ENCODE measurements at places on chromosomes 12 and 14.

DNA sequence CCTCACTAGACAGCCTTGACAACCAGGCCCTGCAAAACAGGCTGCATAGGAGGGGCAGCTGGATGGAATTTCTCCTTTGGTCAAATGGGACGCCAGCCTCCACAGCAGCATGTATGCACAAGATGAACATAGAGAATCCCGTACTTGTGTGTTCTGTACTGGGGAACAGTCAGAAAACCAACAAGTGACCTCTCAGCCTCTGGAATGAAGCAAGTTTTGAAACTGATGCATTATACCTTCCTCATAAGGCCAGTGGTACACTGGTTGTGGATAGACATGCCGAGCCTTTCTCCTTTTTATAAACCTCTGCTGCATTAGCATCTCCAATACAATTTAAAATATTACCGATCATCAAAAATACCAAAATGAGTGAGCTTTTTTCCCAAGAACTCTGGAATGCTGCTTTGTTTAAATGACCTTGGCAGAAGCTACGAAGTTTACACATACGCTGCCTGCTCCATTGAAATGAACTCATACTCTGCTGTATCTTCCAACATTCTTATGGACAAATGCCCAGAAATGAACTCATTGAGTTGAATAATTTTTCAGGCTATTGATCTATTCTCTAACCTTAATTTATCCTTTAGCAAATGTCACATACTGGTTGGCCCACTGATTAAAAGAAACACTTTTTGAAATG lies 47.6 kb upstream of the FERMT2 start:
- DNase-seq, result no peak

DNA sequence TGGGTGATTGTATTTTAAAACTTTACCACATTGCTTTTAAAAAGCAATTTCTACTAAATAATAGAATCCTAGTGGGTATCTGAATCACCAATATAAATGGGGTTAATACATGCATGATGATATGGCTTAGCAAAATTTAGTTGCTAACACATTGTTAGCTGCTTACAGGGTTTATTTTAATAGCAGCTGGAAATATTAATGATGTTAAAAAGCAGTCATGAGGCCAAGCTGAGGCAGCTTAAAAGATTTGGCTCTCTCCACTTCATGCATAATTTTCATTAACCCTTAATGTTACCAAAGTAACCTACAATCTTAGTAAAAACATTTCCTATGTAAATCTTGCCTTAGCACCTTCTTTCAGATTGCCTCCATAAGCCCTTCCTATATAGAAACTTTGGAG lies 49.2 kb upstream of the CNOT2 start:
- no peak for DNase-seq

- no peak for DNase-seq
Measured at GRCh38 chr12:132071830-132072384, 72.2 kb downstream of the DDX51 start.

DNA sequence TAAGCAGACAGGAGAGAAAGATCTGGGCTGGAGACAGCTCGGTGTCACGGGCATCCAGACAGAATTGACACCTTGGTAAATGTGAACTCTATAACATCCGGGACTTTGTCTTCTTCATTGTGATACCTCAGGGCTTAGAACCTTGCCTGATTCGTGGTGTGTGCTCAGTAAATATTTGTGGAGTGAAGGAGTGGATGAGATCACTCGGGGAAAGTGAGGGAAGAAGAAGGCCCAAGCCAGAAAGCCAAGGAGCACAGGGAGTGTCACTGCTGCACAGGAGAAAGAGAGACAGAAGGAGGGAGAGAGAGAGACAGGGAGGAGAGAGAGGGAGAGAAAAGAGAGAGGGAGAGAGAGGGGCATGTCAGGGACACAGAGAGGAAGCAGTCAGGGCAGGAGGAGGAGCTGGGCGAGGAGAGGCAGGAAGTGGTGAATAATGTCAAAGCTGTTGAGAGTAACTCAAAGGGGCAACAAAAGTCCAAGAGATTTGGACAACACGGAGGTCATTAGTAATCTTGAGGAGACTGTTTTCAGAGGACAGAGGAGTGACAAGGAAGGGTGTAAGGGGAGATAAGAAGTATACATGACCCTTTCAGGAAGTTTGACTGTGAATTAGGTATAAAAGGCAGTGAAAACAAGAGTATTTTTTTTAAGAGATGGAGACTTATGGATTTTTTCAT lies 141.6 kb upstream of the MAX start:
- DNase-seq, result no peak

DNA sequence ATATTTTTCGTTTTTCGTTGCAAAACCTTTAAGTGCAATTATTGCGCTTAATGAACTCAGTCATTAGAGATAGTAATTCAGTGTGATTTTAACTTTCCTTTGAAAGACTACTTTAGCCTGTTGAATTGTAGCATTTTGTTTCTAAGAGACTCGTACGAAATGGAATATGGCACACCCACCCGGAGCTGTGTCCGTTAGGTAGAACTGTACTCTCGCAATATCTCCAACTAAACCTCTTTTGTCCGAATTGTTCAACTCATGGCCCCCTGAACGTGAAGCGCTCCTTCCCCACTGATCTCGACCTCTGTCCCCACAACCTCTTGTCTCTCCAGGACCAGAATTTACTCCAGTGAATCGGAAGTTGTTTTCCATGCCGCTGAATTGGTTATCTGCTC lies 800 bp downstream of the PCNX4 start:
- DNase-seq, result no peak

DNA sequence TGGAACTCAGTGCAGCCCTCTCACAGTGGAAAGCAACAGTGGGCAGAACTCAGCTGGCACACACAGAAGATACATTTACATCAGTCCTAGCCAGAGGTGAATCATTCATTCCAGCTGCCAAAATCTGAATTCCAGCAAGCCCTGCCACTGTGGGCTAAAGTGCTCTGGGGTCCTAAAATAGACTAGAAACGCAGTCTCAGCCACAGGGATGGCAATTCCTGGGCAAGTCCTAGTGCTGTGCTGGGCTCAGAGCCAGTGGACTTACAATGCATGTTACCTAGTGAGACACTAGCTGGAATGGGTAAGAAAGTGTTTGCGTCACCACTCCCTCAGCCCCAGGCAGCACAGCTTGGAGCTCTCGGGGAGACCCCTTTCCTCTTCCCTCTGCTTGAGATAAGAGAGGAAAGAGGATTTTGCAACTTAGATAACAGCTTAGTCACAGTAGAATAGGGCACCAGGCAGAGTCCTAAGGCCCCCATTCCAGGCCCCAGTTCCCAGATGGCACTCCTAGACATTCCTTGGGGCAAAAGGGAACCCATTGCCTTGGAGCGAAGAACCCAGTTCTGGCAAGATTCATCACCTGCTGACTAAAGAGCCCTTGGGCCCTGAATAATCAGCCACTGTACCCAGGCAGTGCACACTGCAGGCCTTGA lies 592.9 kb downstream of the FSCB start:
- no peak for DNase-seq

GRCh38 chr12:103498990-103499389 lies 3.2 kb upstream of the C12orf42 start:
- DNase-seq, result no peak

- no peak for DNase-seq
Measured at GRCh38 chr14:38425324-38425976, 169.6 kb upstream of the CLEC14A start.

GRCh38 chr14:54333511-54333910 lies 63.3 kb upstream of the CDKN3 start:
- DNase-seq, result no peak

DNA sequence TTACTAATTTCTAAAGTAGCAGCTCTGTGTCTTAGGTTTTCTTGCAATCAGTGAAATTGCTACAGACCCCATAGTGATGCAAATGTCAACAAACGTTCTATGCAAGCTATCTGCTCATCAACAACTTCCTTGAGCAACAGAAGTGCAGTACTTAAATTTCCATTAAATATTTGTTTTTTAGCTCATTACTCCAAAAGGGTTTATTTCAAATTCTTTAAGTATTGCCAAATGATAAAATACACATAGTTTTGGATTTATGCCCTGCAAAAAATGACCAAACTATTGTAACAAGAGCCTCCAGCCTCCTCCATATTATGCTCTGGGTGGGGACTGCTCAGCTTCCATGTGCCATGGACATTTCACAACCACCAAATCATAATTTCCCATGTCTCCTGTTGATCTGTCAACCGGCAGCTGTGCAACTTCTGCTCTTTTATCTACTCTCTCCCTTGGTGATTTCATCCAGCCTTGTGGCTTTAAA lies 4.4 kb downstream of the BDKRB1 start:
- DNase-seq, result no peak

- DNase-seq, result no peak
Measured at GRCh38 chr12:105672121-105672975, 341.9 kb downstream of the C12orf75 start.

DNA sequence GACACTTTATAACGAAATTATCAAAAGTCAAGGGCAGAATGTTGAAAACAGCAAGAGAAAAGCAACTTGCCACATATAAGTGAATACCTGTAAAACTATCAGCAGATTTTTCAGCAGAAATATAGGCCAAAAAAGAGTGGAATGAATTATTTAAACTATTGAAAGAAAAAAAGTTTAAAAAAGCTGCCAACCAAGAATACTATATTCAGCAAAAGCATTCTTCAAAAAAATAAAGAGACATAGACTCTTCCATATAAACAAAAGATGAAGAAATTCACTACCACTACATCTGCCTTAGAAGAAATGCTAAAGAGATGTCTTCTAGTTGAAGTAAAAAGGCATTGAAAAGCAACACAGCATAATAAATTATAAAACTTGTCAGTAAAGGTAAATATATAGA lies 80.6 kb upstream of the CPNE8 start:
- DNase-seq, result no peak

DNA sequence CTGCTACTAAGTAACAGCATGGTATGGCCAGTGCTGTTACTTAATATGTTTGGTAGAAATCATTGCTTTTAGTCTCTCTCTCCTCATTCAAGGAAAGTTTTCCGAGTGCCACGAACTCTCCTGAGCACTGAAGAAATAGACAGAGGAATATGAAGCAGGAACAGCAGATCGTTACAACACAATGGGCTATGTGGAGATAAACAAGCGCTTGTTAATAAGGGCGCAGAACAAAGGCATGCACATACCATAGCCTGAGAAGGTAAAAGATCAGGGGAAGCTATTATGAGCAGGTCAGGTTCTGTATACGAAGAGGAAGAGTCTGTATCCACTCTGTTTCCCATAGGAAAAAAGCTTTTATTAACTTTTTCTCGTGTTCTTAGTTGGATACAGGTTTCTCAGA lies 156.2 kb upstream of the CPNE8 start:
- no peak for DNase-seq

- DNase-seq, result no peak
Measured at GRCh38 chr14:77790566-77791224, 9.2 kb upstream of the ADCK1 start.

- no peak for DNase-seq
Measured at GRCh38 chr12:33587784-33588712, 148.4 kb upstream of the SYT10 start.

DNA sequence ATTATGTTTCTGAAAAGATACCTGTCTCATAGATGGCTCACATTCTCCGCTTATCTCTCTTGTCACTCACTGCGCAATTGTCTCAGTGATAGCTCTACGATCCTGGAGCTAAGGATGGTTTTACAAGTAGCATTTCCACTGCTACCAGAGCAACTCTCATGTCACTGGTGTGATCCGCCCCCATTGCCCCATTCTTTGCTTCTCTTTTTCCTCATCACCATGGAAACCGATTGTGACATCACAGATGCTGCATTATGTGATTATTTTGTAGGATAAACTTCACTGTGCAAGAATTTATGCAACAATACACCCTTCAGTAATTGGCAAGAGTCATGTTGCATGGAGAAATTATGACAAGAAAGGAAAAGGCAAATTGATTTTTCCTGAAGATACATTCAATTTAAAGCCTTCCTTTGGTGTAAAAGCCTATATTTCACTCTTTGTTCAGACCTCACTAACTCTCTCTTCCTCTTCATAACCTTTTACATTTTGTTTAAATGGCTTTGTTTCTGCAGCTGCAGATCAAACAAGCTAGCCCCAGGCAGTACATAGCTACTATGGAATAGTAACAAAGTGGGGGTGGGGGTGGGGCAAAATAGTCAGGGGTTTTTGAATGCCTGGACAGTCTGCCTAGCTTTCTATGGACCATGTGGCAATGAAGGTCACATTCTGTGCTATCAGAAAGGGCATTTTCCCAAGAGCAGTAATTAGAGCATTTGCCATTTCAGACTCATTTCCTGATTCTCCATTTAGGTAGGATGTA lies 539.8 kb downstream of the NRXN3 start:
- no peak for DNase-seq

- no peak for DNase-seq
Measured at GRCh38 chr14:91654836-91655235, 77.0 kb downstream of the CATSPERB start.
